Umbilical cord (tissue), 2 donors: ENCODE measurements at places on chromosomes 1 and 21.
A peak's percentile ranks its signal among the peaks of the same experiment; 100 is the strongest.

DNA sequence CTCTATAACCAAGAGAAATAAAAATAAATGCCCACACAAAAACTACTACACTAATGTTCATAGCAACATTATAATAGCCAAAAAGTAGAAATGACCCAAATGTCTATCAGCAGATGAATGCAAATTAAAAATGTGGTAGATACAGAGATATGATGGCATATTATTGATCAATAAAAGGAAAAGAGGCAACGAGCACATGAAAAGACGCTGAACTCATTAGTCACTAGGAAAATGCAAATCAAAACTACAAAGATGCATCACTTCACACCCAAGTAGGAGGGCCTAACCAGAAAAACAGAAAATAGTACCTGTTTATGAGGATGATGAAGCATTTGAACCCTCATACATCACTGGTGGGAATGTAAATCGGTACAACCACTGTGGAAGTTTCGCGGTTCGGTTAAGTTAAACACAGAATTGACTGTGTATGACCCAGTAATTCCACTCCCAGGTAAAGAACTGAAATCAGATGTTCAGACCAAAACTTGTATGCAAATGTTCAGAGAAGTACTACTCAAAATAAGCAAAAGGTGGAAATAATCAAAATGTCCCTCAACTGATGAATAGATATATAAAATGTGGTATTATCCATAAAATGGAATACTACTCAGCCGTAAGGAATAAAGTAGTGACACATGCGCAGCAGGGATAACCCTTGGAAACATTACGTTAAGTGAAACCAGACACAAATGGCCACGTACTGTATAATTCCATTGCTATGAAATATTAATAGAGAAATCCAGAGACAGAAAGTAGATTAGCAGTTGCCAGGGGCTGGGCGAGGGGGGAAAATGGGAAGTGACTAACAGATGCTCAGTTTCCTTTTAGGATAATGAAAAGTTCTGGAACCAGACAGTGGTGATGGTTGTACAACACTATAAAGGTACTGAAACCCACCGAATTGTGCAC is 3.1 kb downstream of the USP48 start:
- DNase-seq = peak; percentile 11

GRCh38 chr1:46673749-46674182 is 2.1 kb downstream of the TEX38 start:
- DNase-seq = no peak

- DNase-seq = peak; percentile 33
Measured at GRCh38 chr1:2446394-2446793, 29.7 kb upstream of the PLCH2 start.

GRCh38 chr1:59631561-59632255 is 183.0 kb upstream of the HOOK1 start:
- DNase-seq = peak; percentile 46

GRCh38 chr1:160354388-160354985 is 11.3 kb downstream of the NCSTN start:
- DNase-seq = no peak

DNA sequence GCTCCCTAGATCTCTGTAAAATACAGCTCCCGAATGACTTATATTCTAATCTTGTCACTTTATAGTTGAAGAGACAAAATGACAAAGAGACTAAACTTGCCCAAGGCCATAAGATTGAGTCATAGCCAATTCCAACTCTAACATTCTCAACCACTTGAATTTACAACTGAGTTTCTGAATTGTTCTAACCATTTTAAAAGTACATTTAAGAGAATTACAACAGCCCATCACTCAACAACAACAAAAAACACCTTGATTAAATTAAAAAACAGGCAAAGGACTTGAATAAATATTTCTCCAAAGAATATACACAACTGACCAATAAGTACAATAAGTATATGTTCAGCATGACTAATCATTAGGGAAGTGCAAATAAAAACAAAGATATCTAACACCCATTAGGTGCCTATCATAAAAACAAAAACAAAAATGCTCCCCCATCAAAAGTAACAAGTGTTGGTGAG is 8.7 kb upstream of the ADCY10 start:
- no peak for DNase-seq
